Epithelial cell of esophagus (primary cell): ENCODE measurements at places on chromosomes 5 and 9.

- peak; percentile 66 for DNase-seq
Measured at GRCh38 chr5:83029912-83030311, 47.3 kb downstream of the TMEM167A start.

DNA sequence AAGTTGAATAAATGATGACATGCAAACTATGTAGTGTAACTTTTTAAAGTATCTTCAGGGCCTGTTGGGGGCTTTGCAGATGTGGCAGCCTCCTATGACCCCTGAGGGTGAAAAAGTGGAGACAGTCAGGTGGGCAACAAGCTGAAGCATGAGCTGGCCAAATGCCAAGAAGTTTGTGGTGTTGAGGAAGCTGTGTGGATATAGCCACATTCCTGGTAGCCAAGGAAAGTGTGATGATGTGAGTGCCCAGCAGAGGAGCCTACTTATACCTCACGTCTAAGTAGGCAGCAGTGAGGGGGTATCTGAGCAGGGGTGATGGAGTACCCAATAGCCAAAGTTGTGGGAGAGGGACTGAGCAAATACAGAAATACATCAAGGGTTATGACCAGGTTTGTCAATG lies 621.2 kb upstream of the CDH6 start:
- DNase-seq: peak; percentile 1

DNA sequence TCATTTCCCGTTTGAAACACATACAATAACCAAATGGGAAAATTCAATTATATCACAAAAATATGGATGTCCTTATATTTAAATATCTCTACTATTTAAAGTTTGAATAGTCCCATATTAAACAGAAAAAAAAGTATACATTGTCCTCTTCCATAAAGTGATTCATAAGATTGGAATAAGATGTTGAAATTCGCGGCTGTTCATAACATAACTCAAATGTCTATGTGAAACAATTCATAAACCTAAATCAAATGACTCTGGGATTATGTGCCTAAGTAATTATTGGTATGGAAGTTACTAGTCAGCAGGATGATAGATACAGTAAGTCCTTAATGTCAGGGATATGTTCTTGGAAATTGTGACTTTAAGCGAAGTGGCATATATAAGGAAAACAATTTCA lies 3.9 kb upstream of the EFNA5 start:
- DNase-seq: peak; percentile 72

DNA sequence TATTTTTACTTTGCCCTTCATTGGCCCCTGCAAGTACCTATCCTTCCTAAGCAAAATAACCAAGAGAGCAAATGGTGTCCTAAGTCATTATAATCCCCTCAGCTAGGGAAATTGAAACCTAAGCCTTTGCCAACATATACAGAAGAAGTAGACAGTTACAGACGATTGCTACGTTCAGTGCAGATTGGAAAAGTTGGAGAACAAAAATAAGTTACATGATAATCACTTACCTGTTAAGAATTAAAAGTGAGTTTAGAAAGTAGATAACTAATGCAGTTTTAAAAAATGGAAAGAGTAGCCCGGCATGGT lies 244.8 kb downstream of the MPDZ start:
- DNase-seq: no peak

GRCh38 chr9:21682981-21683380 lies 119.5 kb upstream of the MTAP start:
- DNase-seq: peak; percentile 90

DNA sequence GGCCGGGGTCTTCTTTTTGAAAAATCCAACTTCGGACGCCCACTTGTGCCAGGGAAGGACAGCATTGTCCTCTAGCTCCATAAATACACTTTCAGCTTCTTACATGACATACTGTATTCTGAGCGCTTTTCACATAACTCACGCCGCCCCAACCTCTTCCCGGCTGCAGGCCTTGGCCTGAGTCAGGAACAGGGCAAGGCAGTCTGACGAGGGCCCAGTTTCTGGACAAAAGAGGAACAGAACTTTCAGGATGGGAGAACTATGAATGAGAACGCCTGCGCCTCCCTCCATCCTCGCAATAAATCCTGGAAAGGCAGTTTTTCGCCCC lies 650 bp downstream of the DCTN4 start:
- no peak for DNase-seq

DNA sequence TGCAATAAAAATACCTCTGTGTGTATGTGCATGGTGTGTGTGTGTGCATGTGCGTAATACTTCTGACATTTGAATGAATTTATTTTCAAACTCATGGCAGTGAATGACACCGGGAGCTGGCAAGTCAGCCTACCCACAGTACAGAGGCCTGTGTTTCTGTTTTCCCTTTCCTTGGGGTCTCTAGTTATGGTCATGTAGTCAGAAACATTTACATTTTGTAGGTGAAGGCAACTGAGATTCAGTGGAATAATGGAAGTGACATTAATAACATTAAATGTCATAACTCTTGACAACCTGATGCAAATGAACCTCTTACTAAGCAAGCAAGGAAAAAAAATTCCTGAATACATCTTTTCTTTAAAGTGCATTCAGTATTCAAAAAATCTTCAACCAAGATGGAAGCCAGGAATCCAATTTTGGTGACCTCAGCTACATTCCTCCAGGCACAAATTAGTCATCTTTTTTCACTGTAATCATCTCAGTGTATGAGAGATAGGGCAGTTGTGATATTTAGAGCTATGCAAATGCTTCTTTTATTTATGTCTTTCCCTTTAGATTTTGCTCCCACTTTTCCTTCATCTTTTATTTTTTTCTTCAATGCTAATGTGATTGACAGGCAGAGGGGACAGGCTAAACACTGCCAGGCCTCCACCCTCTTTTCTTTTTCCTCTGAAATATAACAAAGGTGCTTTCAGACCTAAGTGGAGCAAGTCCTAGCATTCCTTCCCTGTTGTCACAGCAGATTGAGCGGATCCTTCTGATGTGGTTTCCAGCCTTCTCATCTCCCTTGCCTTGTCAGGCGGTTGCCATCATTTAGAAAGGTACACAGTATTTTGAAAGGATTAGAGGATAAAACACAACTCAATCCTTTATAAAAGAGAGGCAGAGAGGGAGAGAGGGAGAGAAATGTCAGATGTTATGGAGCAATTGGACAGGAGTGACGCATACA lies 569.8 kb upstream of the ADAMTS16 start:
- peak; percentile 53 for DNase-seq

DNA sequence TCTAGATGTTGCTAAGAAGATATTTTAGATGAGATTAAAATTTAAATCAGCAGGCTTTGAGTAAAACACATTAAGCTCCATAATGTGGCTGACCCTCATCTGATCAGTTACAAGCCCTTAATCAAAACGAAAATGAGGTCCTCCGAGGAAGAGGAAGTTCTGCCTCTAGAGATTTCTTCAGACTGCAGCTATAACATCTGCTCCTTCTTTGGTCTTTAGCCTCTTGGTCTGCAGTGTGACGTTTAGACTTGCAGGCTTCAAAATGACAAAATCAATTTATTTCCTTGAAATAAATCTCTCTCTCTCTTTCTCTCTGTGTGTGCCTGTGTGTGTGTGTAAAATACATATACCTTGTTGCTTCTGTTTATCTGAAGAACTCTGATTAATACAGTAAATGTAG lies 1429.8 kb upstream of the CDH9 start:
- DNase-seq: no peak

- peak; percentile 62 for DNase-seq
Measured at GRCh38 chr9:93304574-93305496, 120.9 kb downstream of the WNK2 start.

DNA sequence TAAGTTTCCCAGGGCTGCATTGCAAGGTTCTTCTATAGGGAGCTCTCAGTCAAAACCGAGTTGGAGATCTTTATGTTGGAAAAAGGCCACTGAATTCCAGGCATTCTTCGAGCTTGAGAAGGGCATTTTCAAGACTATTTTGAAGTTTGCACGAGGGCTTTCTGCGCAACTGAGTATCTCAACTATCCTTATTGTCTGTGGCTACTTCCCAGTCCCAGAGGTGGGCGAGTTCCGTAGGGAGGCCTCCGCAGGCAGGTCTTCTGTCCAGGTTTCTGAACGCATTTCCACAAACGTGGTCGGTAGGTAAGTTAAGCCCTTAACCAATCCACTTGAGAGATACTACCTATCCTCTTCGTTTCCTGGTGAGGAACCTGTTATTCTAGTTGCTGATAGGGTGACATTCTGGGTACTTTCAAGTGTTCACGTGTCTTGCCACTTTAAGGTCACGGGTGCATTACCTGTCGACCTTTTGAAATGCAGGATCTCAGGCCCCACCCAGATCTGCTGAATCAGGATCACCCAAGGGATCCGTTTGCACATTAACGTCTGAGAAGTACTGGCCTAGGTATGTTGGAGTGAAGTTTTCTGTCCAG lies 51.4 kb upstream of the TJP2 start:
- peak; percentile 73 for DNase-seq

GRCh38 chr5:95449460-95449859 lies 58.3 kb downstream of the FAM81B start:
- peak; percentile 32 for DNase-seq

DNA sequence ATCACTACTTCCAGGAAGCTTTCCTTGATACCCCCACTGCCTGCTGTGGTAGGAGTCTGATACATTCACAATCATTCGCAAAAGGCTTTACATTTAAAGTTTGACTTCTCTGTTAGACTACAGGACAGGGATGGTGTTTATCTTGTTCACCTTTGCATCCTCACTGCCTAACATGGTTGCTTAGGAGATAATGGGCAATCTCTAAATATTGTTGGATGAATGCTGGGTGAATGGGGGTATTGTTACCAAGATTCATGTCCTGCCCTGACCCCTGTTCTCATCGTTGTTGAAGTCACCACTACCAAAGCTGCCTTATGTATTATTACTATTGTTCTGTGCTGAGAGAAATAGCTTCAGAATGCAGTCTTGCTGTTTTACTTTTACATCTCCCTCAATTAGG lies 7.7 kb upstream of the TMEFF1 start:
- DNase-seq: no peak

- no peak for DNase-seq
Measured at GRCh38 chr5:105563842-105564241, 2001.3 kb upstream of the NUDT12 start.

GRCh38 chr9:136163248-136163850 lies 41.6 kb downstream of the LHX3 start:
- DNase-seq: no peak

- DNase-seq: no peak
Measured at GRCh38 chr5:35201291-35201690, 29.0 kb downstream of the PRLR start.

DNA sequence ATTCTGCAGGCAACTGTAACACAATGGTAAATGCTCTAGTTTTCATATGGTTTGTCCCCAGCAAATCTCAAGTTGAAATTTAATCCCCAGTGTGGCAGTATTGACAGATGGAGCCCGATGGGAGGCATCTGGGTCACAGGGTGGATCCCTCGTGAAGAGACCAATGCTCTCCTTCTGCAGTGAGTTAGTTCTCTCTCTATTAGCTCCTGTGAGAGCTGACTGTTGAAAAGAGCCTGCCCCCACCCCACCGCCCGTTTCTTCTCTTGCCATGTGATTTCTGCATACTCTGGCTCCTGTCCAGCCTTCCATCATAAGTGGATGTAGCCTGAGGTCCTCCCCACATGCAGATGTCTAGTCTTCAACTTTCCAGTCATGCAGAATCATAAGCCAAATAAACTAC lies 27.0 kb downstream of the IARS1 start:
- no peak for DNase-seq

DNA sequence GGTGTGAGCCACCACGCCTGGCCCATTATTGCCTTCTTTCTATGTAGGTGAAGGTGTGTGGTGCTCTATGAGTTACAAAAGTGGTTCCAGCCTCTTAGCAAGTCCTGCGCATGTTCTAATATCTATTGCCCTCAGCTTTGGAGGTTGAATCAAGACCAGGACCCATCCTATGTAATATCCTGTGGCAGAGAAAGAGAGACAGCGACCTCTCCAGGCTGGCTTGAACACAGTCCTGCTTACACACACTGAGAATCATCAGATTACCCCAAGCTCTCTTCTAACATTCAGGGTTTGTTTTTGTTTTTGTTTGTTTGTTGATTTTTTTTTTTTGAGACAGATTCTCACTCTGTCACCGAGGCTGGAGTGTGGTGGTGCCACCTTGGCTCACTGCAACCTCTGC lies 94.7 kb upstream of the OSMR start:
- no peak for DNase-seq

DNA sequence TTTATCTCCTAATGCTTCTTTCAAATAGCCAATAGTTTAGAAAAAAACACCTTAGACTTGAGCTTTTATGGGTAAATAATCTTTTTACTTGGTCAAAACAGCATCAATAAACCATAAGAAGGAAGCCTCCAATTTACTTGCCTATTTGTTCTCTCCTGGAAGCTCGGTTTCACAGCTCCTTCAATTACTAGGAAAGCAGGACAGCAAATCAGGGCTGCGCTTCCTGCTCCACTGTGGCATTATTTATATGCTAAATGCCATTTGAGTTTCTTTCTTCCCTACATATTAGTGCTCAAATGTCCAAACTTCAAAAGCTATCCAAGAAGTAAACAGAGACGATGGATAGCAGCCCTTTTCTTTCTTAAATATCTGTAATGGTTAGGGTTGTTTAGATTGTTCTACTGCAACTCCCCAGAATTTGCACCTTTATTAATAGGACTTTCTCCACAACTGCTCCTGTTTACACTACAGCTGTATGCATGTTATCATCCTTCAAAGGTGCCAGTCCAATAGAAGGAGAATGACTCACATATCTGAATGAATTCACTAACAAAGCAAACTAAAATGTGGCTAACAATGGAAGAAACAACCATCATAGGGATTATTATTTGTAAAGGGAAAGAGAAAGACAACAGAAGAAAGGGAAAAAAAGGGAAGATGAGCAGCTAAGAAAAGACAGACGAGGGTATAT lies 58.7 kb downstream of the MED27 start:
- DNase-seq: peak; percentile 52

GRCh38 chr9:27124151-27124550 lies 15.1 kb downstream of the TEK start:
- DNase-seq: peak; percentile 69

DNA sequence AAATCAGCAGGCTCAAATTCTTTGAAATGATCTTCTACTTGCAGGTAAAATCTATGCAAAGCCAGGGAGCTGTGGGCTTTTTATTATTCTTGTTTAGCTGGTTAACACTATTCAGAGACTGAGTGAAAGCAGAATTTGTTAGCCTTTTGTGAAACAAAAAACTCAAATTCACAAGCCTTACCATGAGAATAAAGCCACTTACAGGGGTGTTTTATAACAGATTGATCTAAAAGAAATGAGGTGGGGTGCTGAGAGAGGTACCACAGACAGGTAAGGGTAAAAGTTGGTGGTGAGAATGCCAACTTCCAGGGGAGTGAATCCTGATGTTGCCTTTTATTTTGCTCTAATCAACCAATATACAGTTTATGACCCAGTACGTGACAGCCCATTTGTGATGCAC lies 1585.6 kb downstream of the EFNA5 start:
- DNase-seq: no peak

DNA sequence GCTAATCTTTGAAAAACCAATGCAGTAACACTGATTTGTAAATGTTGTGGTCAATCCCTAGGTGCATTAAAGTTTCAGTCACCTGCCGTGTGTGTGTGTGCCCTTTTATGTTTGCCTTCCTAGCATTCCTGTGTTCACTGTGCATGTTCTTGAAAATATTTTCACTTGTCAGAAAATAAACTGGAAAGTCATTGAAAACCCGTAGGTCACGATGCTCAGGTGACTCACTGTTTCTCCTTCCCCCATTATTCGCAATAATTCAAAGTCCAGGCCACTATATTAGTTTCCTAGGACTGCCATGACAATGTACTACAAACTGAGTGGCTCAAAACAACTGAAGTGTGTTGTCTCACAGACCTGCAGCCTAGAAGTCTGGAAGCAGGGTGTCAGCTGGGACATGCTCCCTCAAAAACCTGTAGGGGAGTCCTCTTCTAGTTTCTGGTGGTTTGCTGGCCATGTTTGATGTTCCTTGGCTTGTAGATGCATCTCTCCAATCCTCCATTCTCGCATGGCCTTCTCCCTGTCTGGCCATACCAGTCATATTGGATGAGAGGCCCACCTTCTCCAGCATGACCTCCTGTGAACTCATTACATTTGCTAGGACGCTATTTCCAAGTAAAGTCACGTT lies 29.3 kb downstream of the MARVELD2 start:
- DNase-seq: no peak
